SHP77 treated with DMSO at 0.1 percent for 48 hours (cell line): ENCODE measurements at places on chromosomes 5 and 9.

GRCh38 chr5:142654578-142655058 is 31.3 kb downstream of the FGF1 start:
- no peak for DNase-seq

DNA sequence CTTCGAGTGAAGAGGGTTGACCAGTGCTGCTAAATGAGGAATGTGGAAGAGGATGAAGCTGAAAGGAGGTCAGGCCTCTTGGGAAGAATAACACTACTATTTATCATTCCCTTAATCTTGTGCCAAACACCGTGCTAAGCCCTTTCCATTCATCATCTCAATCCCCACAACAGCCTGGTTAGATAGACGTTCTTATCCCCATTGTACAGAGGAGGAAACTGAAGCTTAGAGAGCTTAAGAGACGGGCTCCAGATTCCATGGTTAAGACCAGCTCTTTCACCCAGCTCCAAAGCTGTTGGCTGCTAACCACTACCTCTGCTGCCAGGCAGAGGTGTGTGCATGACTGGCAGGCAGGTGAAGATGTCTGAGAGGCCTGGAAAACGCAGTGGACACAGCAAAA is 868 bp upstream of the EPB41L4B start:
- no peak for DNase-seq

DNA sequence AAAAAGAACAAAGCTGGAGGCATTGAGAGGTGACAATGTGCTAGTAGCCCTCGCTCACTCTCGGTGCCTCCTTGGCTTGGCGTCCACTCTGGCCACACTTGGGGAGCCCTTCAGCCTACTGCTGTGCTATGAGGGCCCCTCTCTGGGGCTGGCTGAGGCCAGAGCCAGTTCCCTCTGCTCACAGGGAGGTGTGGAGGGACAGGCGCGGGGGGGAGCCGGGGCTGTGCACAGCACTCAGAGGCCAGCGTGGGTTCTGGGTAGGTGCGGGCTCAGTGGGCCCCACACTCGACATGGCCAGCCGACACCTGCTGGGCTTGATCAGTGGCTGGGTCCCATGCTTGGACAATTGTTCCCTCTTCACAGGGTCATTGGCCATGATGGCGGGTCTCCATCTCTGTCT is 202.5 kb upstream of the GRAMD2B start:
- no peak for DNase-seq

DNA sequence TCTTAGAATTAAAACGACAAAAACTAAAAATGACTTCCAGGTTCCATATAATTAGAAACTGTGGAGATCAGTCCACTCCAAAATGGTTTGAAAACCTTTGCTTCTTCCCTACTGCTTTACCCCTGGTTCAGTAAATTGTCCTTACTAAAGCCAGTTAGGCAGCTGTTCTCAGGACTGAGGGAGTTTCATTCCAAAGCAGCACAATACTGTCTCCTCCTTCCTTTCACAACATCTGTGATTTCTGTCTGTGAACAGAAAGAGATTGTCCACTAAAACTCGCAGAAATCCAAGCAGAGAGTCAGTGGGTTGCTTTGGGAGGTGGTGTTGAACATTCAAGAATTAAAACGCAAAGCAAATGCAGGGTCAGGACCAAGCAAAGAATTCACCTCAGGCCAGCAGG is 740.8 kb upstream of the ZNF608 start:
- no peak for DNase-seq

DNA sequence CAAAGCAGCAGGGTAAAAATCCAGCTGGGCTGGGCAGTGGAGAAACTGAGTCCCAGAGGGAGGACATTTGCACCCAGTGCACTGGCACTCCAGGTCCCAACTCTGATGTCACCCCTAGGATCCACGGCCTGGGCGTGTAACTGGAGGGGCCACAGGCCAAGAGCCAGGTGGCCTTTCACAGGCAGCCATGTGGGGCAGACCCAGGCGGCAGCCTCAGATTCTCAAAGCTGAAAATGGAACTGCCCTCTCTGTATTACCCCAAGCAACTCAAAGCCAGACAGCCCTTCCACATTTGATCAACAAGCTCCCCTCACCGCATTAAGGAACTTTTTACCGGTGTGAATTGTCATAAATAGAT is 46.7 kb downstream of the RASGEF1C start:
- DNase-seq = no peak

DNA sequence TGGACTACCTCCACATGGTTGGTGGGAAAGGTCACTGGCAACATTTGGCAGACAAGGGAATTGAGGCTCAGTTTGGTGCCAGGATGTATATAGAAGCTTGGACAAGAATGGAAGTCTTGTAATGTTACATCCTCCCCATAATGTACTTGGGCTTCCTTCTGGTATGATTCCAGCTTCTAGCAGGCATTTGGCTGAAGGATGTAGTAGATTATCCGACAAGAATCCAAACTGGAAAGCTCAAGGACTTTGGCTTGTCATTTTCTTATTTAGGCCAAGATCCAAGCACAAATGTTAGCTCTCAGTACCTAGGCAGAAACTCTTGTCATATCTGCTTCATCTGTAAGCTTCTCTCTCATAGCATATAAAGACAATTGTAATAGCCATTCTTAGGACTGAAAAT is 209.1 kb downstream of the MAPKAP1 start:
- no peak for DNase-seq

- DNase-seq = no peak
Measured at GRCh38 chr5:39419796-39420195, 5.0 kb downstream of the DAB2 start.

DNA sequence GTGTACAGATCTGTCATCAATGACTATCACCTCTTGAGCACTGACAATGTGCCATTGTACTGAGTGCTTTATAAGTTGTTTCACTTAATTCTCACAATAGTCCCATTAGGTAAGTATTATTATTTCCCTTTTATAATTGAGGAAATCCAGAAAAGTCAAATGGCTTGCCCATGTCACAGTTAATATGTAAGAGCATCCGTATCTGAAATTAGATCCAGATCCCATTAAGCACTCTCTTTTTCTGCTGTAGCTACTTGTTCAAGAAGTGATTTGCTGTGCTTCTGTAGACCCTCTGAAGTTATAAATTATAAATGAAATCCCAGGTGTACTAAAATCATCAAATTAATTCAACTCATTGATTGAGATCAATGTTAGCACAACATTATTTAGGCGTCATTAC is 94.7 kb downstream of the INIP start:
- DNase-seq = no peak

DNA sequence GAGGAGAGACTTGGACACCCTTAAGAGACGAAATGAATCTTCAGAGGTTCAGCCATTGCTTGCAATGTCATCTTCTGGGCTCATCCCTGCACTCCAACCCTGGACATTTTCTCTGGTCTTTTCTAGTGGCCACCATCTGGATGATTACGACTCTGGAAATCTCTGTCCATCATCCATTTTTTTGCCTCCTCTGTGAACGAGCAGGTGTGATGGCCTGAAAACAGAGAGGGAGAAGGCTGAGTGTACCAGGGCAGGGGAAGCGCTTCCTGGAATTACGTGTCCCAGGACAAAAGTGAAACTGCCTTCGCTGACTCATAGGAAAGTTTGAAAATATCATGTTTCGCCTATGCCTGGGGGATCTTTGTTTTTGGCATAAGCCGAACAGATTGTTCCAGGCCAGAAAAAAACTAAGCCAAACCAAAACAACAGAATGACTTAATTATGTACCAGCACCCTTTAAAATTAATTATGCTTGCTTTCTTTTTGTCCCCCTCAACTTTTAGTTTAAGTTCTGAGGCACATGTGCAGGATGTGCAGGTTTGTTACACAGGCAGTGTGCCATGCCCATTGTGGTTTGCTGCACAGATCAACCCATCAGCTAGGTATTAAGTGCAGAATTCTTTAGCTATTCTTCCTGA is 31.9 kb downstream of the ANKRD33B start:
- no peak for DNase-seq

GRCh38 chr5:105619725-105620124 is 2051.0 kb downstream of the EFNA5 start:
- DNase-seq = no peak

DNA sequence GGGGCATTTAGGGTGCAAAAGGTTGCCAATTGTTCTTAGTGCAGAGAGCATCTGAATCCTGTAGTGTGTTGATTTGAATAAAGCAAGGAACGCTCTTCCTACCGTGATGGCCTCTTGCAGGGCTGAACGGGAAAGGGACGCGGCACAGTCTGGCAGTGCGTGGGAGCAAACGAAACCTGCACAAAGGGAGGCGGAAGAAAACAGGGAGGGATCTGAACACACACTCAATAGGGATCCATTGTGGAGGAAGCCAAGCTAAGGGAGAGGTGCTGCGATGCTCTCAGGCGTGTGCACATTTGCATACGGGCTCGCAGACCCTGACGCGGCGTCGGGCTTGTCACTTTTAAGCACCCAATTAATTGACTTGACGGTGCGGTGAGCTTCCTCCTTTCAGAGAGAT is 414.0 kb upstream of the IRX1 start:
- DNase-seq = no peak

GRCh38 chr9:113504725-113505590 is 41.4 kb downstream of the RGS3 start:
- no peak for DNase-seq

GRCh38 chr5:139707445-139708003 is 59.4 kb downstream of the CXXC5 start:
- DNase-seq = no peak

DNA sequence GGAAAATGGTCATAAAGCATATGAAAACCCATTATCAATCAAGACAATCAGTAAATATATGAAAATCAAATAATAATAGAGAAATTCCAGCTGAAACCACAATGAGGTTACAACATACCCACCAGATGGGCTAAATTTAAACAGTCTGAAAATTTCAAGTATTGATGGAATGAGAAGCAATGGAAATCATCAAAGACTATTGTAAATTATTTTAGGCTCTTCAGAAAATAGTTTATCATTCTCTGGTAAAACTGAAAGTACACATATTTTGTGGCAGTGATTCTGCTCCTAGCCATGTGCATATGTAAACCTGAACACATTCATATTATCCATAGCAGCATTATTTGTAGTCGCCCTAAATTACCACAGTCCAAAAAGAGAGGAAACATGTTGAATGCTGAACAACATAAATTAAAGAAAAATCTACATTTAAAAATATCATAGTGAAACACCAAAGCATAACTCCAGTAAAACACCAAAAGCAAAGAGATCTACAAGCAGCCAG is 215.3 kb downstream of the PRELID2 start:
- DNase-seq = no peak

GRCh38 chr9:83972286-83972685 is 7.7 kb downstream of the HNRNPK start:
- no peak for DNase-seq

- no peak for DNase-seq
Measured at GRCh38 chr9:79707589-79707988, 135.8 kb downstream of the TLE4 start.

DNA sequence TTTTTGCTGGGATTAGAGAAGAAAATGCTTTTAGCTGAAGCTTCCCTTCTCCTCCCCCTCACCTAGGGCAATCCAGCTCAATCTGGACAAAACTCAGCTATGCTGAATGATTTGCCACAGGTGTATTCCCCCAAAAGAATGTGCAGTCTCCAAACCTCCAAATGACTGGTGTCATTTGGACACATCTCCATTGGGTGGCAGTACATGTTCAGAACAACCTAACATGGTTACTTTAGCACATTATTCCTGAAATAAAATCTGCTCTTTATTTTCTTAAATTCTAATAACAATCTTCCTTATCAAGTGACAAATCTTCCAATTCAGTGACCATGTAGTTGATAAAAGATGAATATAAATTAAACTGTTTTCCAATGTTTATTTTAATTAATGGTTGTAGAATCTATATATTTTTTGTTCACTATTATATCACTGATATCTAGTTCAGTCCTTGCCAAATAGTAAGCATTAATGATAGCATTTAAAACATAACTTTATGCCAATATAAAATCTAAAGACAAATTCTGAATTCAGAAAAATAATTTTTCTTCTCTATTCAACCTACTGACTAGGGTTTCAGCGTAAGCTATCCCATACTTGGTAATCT is 61.3 kb upstream of the MOCS2 start:
- no peak for DNase-seq

- DNase-seq = no peak
Measured at GRCh38 chr5:1164696-1165630, 36.4 kb upstream of the SLC6A19 start.

GRCh38 chr5:14250084-14250695 is 107.0 kb downstream of the TRIO start:
- peak; percentile 98 for DNase-seq

GRCh38 chr5:180353048-180353979 is at the start of gene GFPT2:
Gene GFPT2, minus strand, starts transcription at chr5:180353336. Its CDS starts 119 bp downstream, at chr5:180353217.
- no peak for DNase-seq

DNA sequence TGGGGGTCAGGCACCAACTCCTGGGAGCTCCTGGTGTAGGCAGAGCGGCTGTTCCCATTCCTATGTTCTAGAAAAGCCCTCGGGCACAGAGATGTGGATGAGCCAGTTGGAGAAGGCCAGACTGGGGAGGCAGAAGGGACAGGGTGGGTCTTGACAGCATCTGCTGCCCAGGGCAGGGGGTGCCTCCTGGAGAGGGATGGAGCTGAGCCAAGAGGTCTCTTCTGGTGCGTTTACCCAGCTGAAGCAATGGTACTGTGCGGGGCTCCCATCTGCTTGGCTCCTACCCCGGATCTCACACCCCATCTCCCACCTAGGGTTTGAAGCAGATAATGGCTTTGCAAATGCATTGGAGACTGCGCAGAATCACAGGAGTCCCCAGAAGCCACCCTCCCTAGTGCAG is 41.3 kb downstream of the SHB start:
- DNase-seq = peak; percentile 3

DNA sequence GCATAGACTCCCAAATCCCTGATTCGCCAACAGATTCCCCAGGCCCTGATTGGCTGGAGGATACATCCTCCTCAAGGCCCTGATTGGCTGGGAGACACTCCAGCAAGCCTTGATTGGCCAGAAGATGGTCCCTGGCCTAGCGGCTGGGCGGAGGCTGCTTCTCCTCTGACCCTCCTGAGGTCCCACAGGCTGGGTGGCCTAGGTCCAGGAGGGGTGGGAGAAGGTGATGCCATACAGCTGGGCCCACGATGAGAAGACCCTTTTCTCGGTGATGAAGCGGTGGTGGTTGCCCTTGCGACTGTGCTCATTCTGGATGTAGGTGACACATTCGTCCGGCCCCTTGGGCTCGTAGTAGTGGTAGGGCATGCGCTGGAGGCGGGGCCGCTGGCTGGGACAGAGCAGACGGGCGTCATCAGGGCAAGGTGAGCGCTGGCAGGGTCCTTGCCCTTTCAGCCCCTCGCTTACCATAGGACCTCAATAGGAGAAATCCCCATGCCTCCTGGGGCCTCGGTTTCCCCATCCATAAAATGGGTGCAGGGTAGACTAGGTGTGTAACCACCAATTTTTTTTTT is 9.0 kb upstream of the AK1 start:
- no peak for DNase-seq
